ENCODE measurements at places on chromosomes 5 and 9. TPM values are rescaled to one million over a fixed set of nuclear protein-coding genes. Genes with fewer than 3 reads are reported as not detected.

The UBE2QL1 gene
- 0.06 TPM for total RNA-seq

The COL5A1 gene
- total RNA-seq, result 74.9 TPM

The IL4 gene
- total RNA-seq, result not detected

The MRPS2 gene
- 13.6 TPM for total RNA-seq

The KIF4B gene
- not detected for total RNA-seq

The KIF27 gene
- 3.4 TPM for total RNA-seq

The HDHD3 gene
- total RNA-seq, result 2.9 TPM

The FAM151B gene
- 9.8 TPM for total RNA-seq

The RFX3 gene
- 2.0 TPM for total RNA-seq

The IGFBPL1 gene
- not detected for total RNA-seq

The C9orf50 gene
- 0.13 TPM for total RNA-seq

The GABRA6 gene
- total RNA-seq, result not detected

The EIF4EBP3 gene
- total RNA-seq, result 1.8 TPM

The SOHLH1 gene
- total RNA-seq, result not detected

The BNC2 gene
- 12.3 TPM for total RNA-seq

The PAEP gene
- total RNA-seq, result not detected

The UBE2D2 gene
- 48.7 TPM for total RNA-seq

The CDC25C gene
- 3.0 TPM for total RNA-seq

The PCDHGC3 gene
- total RNA-seq, result 83.4 TPM

The LHX3 gene
- total RNA-seq, result not detected

The RNF180 gene
- total RNA-seq, result 6.1 TPM

The OGN gene
- 2.0 TPM for total RNA-seq

The TMEM252 gene
- not detected for total RNA-seq

The SUSD1 gene
- total RNA-seq, result 23.9 TPM

The NEUROG1 gene
- total RNA-seq, result not detected

The SPAAR gene
- 0.12 TPM for total RNA-seq

The ANKDD1B gene
- 1.3 TPM for total RNA-seq

The FBP2 gene
- not detected for total RNA-seq

The C5orf52 gene
- total RNA-seq, result not detected

The FRRS1L gene
- not detected for total RNA-seq

The CDHR2 gene
- total RNA-seq, result not detected

The PCDHGA6 gene
- total RNA-seq, result 5.3 TPM

The MATR3 gene
- total RNA-seq, result 265 TPM

The CLK4 gene
- 32.2 TPM for total RNA-seq

The FOXD4L4 gene
- 0.26 TPM for total RNA-seq

The TBC1D13 gene
- total RNA-seq, result 10.2 TPM

The TUT7 gene
- 56.8 TPM for total RNA-seq

The WWC1 gene
- 0.66 TPM for total RNA-seq

The FCN1 gene
- total RNA-seq, result not detected

Data from aortic smooth muscle cell (primary cell).